Left hindlimb (tissue), 1 donor: ENCODE measurements at places on chromosomes 4 and X.

- DNase-seq: no peak
Observed at GRCh38 chrX:147072747-147073146, 258.2 kb upstream of the CXorf51A start.

DNA sequence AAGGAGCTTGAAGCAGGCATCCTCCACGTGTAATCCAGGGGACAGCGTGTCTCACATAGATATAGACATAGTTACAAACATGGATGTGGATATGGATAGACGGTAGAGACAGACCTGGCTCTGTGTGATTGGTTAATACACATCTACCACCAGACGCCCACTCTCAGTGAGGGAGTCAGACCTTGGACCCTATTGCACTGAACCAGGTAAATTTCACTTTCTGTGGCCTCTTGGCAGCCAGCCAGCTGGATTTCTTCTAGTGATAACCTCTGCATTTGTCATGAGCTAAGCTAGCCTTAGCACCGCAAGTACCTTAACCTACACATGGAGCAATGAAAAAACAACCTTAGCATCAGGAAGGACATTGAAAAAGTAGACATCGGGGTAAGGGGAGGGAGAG lies 79.2 kb upstream of the ACSL4 start:
- DNase-seq: no peak

DNA sequence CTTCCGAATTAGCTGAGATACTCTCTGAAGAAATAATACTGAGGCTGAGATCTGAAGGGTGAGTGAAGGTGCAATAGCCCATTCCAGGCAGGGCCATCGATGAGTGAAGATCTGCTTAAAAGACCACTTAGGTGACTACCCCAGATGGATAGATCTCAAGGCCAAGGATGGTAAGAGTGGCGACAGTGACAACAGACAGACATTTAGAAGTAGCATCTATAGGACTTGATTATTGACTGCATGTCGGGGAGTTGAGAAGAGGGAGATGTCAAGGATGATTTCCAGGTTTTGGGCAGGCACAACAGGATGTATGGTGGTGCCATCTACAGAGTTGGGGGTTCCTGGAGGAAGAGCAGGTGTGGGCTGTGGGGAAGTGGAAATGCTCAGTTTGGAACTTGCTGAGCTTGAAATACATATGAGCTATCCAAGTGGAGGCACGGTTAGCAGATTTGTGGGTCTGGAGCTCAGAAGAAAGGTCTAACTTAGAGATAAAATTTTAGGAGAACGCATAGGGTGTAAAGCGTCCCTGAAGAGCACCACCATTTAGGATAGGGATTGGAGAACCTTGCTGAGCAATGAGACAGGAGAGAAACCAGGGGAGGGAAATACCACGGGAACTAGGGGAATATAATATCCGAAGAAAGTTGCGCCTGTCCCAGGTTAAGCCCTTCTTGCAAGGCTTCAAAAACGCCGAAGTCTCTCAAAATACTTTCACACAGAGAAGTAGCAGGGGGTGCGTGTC lies 688 bp downstream of the UFSP2 start:
- DNase-seq: no peak

DNA sequence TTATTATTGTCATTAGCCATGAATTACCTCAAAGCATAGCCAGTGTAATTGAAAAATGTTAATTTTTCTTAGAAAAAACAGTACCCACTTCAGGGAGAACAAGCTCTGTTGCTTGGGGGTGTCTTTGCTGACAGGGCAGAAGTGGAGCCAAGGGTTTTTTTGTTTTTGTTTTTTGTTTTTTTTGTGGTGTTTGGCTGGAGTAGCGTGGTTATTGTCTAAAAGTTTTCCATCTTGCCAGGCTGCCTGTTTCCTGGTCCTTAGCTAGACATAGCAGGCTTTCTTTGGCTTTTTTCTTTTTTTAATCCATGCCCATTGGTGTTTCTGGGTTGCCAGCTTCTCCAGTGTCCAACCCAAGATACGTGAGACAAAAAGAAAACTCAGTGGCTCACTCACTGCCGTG lies 61.5 kb downstream of the CASP3 start:
- DNase-seq: no peak
